HepG2 (cell line): ENCODE measurements at places on chromosomes 6 and 20. TPM values are rescaled to one million over a fixed set of nuclear protein-coding genes. Genes with fewer than 3 reads are reported as not detected.

SAPCD1 gene
- 0.56 and 2.5 TPM in 2 replicates for total RNA-seq

PTCRA gene
- total RNA-seq, result not detected in 2 replicates

SLC17A1 gene
- 0.09 TPM in 1 of 2 replicates, not detected in the other for total RNA-seq

PTK6 gene
- not detected in 2 replicates for total RNA-seq

C6orf132 gene
- 1.5 and 3.0 TPM in 2 replicates for total RNA-seq

BTN1A1 gene
- total RNA-seq, result not detected in 2 replicates

TAF11 gene
- 73.6 and 94.9 TPM in 2 replicates for total RNA-seq

SYNDIG1 gene
- total RNA-seq, result not detected in 2 replicates

TMEM200A gene
- not detected in 2 replicates for total RNA-seq

SMLR1 gene
- 97.8 and 104 TPM in 2 replicates for total RNA-seq

CEP162 gene
- total RNA-seq, result 7.9 and 10.0 TPM in 2 replicates

MCHR2 gene
- not detected in 2 replicates for total RNA-seq

COL20A1 gene
- total RNA-seq, result not detected in 2 replicates

WFDC2 gene
- not detected in 2 replicates for total RNA-seq

CALHM5 gene
- total RNA-seq, result not detected in 2 replicates

TINAG gene
- 0.15 TPM in 1 of 2 replicates, not detected in the other for total RNA-seq

TFAP2D gene
- not detected in 2 replicates for total RNA-seq

BMP7 gene
- total RNA-seq, result not detected in 2 replicates

PROKR2 gene
- total RNA-seq, result not detected in 2 replicates

RIMS1 gene
- not detected in 2 replicates for total RNA-seq

RAET1E gene
- not detected in 2 replicates for total RNA-seq

SEMG2 gene
- total RNA-seq, result not detected in 2 replicates

COL11A2 gene
- total RNA-seq, result 0.29 and 0.55 TPM in 2 replicates

GTSF1L gene
- total RNA-seq, result not detected in 2 replicates

MYB gene
- total RNA-seq, result 0.20 and 0.44 TPM in 2 replicates

DSE gene
- 3.8 and 4.6 TPM in 2 replicates for total RNA-seq

TTK gene
- 33.2 and 53.3 TPM in 2 replicates for total RNA-seq

DNPH1 gene
- total RNA-seq, result 75.0 and 75.1 TPM in 2 replicates

LGSN gene
- total RNA-seq, result 0.13 and 0.53 TPM in 2 replicates

TXNDC5 gene
- total RNA-seq, result 376 and 578 TPM in 2 replicates

TNFAIP3 gene
- 24.7 and 28.2 TPM in 2 replicates for total RNA-seq

BCLAF1 gene
- 292 and 439 TPM in 2 replicates for total RNA-seq

MUC22 gene
- not detected in 2 replicates for total RNA-seq

SNAP91 gene
- total RNA-seq, result not detected in 2 replicates

DUSP15 gene
- total RNA-seq, result 0.18 and 0.93 TPM in 2 replicates

NDUFAF4 gene
- total RNA-seq, result 59.7 and 89.4 TPM in 2 replicates

SLPI gene
- total RNA-seq, result not detected in 2 replicates

VGLL2 gene
- total RNA-seq, result not detected in 2 replicates

DLK2 gene
- 0.74 and 1.2 TPM in 2 replicates for total RNA-seq

NKAIN2 gene
- not detected in 2 replicates for total RNA-seq

ARFGEF3 gene
- 0.60 and 0.97 TPM in 2 replicates for total RNA-seq

RIPPLY2 gene
- not detected in 2 replicates for total RNA-seq

FBXL4 gene
- 13.2 and 16.2 TPM in 2 replicates for total RNA-seq

OR2H1 gene
- total RNA-seq, result not detected in 2 replicates
